ENCODE measurements at places on chromosomes 13 and 19.

GRCh38 chr13:19607523-19608078, 25.9 kb upstream of the MPHOSPH8 start:
- DNase-seq = no peak

GRCh38 chr13:66675620-66676019, 554.5 kb downstream of the PCDH9 start:
- DNase-seq = no peak

DNA sequence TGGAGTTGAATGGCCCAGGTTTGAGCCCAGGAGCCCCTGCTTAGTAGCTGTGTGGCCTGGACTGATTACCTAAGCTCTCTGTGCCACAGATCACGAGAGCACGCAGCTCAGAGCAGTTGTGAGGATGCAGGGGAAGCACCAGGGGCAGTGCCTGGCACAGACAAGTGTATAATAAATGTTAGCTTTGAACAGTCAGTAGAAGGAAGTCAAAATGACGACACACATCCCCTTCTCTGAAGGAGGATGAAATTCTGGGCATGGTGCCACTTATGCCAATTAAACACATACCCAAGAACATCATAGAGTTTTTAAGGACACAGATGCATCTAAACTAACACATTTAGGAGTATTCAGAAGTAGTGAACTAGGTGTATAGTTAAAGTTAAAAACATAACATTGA, 24.9 kb upstream of the SIGLEC11 start:
- no peak for DNase-seq

DNA sequence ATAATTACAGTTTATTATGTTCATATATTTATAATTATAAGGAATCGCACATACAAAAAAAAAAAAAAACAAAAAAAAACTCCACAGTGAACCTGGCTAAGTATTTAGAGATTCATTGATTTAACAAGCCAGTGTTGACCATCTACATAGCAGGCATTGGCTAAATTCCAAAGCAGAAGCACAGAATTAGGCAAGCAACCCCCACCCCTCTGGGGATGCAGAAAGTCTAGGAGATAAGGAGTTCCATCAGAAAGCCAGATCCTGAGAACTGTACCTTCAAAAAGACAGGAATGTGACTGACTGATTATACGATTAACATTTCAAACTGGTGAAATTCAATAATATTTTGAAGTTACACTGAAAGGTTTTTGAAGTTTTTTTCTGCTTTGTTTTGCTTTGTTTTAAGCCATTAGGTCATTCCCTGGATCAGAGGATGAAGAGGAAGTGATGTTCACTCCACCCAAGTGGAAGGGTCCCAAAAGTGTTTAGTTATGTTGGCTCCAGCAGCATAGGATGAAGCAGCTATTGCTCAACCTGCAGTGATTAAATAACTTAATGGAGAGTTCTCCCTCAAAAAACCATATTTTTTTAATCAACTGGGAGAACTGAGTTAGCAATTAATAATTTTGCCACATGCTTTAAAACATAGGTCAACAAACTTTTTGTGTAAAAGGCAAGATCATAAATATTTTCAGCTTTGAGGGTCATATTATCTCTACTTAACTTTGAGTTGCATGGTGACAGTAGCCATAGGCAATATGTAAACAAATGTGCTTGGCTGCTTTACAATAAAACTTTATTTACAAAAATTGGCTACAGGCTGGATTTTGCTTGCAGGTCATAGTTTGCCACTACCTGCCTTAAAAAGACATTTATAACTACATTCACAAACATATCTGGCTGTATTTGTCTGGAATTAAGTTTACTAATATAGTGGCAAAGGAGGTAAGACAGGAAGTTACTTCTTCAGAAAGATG, 49.6 kb downstream of the DOCK9 start:
- no peak for DNase-seq

- no peak for DNase-seq
Measured at GRCh38 chr13:110872034-110872767, 42.7 kb downstream of the ANKRD10 start.

DNA sequence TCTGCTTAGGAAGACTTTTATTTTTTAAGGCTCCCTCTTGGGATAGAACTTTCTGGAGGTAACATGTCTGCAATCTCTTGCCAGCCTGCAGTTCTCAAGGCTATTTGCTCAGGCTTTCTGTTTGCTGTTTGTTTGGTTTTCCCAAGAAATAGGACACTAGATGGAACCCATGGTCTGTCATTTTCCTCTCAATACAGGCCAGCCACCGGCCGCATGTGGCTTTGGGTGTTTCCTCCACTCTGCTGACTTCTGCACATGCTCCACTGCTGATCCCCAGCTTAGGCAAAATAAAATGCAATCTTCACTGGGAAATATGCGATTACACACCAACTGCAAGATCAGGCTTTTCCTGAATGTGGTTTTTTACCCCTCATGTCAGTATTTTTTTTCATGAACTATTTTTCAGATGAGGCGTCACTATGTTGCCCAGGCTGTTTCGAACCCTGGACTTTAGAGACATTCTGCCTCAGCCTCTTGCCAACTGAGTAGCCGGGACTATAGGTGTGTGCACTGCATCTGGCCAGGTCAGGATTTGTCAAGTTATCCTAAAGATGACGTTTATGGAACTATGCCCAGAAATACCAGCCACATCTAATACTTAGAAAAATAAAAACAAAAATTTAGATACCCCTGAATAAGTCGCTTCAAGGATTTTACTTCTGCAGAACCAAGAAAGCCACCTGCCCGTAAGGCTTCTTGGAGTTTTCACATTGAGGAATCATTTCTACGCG, 94.3 kb upstream of the PABPC3 start:
- no peak for DNase-seq

GRCh38 chr19:57813919-57814504, 701 bp downstream of the ZNF552 start:
- DNase-seq = no peak

Data from Panc1 (cell line).